ENCODE measurements at places on chromosomes 6 and 20. TPM values are rescaled to one million over a fixed set of nuclear protein-coding genes. Genes with fewer than 3 reads are reported as not detected.

BIRC7 gene
- total RNA-seq = 9.0 TPM

LCA5 gene
- 7.0 TPM for total RNA-seq

SAMD3 gene
- not detected for total RNA-seq

CRISP3 gene
- not detected for total RNA-seq

TP53TG5 gene
- not detected for total RNA-seq

BPI gene
- not detected for total RNA-seq

KIAA1755 gene
- total RNA-seq = 0.08 TPM

GABRR1 gene
- total RNA-seq = not detected

PHACTR3 gene
- total RNA-seq = 0.10 TPM

CTAGE9 gene
- 0.15 TPM for total RNA-seq

RGS17 gene
- total RNA-seq = 8.7 TPM

SPDEF gene
- 1.6 TPM for total RNA-seq

C20orf96 gene
- 20.5 TPM for total RNA-seq

MUCL3 gene
- total RNA-seq = not detected

HELZ2 gene
- total RNA-seq = 41.5 TPM

SAPCD1 gene
- 6.3 TPM for total RNA-seq
